ENCODE measurements at places on chromosomes 1 and 21.
A peak's percentile ranks its signal among the peaks of the same experiment; 100 is the strongest.

- DNase-seq: no peak
Observed at GRCh38 chr1:89728381-89728780, 92.5 kb upstream of the LRRC8D start.

GRCh38 chr1:221217029-221217428 is 337.8 kb downstream of the HLX start:
- no peak for DNase-seq

- no peak for DNase-seq
Observed at GRCh38 chr1:16397120-16397519, 30.1 kb downstream of the SZRD1 start.

- DNase-seq: peak; percentile 88
Observed at GRCh38 chr21:26405735-26406361, 167.2 kb downstream of the CYYR1 start.

DNA sequence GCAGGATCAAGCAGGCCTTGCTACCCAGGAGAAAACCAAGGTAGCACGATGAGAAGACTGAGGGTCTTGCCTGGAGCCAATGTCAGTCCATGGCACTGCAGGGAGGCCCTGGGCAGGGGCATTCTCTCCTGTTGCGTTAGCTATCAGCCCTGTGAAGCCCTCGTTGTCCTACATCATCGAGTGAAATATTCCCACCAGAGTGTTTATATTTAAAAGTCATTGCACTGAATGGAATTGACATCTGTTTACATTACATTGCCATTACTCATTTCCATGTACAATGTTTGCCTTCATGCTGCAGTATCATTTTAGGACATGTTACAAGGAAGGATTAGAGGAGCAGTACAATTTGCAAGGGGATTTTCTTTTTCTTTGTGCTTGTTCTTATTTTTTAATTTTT is 243.9 kb downstream of the KAZN start:
- no peak for DNase-seq

DNA sequence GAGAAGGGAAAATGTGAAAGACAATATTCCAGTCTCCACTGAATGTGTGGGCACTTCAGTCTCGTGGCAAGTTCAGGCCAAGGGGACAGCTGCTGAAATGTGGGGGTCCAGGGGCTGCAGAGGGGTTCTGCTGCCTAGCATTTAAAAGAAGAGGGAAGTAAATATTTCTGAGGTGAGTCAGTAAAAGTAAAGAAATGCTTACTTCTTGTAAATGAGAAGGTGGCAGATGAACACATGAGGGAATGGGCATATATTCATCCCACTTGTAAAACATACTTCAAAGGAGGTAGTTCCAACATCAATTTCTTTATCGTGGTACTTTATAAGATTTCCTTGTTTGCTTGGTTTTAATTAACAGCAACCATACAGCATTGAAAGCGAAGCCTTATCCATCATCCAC is 63.1 kb upstream of the HIVEP3 start:
- no peak for DNase-seq

GRCh38 chr1:20551161-20551560 is 1.2 kb upstream of the FAM43B start:
- DNase-seq: no peak

DNA sequence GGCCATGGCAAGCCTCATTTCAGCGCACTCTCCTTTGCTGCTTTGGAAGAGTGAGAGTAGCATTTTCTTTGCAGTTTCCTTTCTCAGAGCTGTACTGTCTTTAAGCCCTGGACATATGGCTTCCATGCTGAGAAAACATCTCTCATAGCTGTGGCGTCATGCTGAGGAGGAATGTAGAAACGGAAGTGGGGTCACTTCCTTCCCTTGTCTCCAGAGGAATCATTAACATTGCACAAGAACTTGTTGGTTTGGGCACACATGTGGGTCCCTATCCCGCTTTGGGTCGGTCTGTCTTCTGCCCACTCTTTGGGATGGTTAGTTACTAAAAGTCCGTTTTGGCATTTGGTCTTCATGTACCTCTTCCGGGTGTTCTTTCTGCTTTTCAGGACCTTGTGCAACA is 5.6 kb downstream of the MFN2 start:
- peak; percentile 58 for DNase-seq

DNA sequence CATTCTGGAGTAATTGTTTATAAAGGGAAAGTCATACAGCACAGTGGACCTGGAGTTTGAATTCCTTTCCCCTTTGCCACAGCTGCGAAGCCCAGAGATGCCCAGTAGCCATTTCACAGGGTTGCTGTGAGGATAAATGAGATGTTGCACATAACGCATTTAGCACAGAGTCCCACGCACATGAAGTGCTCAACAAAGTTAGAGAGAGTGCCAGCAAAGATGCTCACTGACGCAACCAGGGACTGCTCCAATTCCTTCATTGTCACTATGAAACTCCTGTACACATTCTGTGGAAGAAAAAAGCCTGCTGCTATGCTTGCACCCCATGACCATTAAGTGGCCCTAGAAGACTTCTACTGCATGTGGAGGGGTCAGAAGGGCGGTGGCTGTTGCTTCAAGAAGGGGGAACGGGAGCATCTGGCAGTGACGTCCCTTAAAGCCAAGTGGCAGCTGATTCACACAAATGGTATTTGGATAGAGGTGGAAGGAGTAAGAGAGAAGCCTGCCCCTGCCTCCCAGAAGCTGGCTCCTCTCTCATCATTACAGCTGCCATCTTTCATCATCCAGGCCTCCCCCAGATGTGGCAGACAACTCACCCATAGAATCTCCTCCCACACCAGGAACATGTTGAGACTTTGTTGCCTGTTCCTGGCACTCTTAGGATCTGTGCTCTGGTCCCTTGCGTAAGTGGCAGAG is 26.5 kb upstream of the VAV3 start:
- no peak for DNase-seq

- DNase-seq: no peak
Observed at GRCh38 chr21:31334648-31335121, 9.4 kb downstream of the TIAM1 start.

DNA sequence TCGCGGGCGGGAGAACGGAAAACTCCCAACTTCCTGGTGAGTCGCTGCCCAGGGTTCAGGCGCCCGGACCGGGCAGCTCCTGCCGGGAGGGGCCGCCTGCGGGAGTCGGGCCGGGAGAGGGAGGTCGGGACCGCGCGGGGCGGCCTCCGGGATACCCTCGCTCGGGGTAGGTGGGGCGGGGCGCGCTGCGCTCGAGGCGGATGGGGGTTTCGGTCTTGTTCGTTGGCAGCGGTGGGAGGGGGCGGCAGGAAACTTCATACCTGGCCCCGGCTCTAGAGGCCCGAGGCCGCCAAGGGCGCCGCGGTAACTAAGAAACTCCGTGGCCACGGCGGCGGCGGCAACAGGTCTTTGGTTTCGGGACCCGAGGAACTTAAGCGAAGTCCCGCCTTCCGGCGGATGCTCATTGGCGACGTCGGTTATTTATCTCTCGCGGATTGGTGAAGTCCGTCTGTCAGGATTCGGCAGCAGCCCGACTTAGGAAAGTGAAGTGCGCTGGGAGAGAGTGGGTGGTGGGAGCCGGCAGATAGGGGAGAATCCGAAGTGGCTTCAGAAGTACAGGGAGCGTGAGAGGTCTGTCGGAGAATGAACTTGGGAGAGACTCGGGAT is 546 bp downstream of the NEK7 start:
- DNase-seq: peak; percentile 94

DNA sequence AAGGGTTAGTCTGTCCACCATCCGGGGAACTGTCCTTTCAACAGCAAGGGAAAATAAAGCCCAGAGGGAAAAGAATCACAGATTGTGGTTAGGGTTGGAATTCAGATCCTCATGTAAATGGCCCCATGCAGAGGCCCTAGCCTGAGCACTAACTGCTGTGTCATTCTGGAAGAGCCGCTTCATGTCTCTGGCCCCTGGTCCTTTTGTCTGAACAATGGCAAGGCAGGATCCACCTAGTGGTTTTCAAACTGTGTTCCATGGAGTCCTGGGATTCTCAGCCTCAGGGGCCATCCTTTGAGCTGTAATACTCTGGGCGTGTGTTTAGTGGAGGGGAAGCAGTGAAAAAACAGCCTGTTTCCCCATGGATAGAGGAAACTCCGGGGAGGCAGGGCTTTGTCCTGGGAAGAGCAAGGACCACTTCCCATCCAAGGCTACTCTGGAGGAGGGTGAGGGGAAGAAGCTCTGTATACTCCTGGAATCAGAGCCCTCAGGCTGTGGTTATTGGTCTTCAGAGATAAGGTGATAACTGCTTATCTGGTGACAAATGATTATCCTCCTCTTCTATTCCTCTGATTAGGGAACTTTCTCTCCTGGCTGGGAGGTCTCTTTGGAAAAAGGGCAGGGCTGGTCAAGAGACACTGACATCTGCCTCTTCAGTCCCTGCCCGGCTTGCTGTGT is 19.2 kb downstream of the PAX7 start:
- peak; percentile 4 for DNase-seq

- DNase-seq: peak; percentile 87
Observed at GRCh38 chr1:179925922-179926849, 28.4 kb upstream of the CEP350 start.

- DNase-seq: peak; percentile 78
Observed at GRCh38 chr1:214453109-214453722, 98.2 kb downstream of the PTPN14 start.

- no peak for DNase-seq
Observed at GRCh38 chr21:30717105-30717504, 1.5 kb downstream of the KRTAP21-3 start.

GRCh38 chr1:66172272-66172671 is 361.7 kb upstream of the SGIP1 start:
- DNase-seq: no peak

DNA sequence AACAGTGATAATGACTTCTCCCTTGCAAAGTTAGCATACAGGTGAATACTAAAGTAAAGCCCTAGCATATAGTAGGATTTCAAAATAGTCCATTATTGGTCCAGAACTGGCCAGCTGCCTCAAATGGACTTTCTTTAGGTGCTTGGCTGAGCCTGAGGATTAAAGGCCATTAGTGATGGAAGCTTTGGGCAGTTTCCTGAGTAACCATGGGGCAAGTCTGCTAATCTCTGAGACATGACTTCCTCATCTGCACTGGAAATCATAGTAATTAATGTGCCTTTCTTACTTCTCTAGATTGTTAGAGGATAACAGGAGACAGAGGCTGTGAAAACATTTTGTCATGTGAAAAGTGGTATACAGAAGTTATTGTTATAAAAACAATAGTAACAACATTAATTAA is 156.5 kb upstream of the UBE2U start:
- DNase-seq: no peak

DNA sequence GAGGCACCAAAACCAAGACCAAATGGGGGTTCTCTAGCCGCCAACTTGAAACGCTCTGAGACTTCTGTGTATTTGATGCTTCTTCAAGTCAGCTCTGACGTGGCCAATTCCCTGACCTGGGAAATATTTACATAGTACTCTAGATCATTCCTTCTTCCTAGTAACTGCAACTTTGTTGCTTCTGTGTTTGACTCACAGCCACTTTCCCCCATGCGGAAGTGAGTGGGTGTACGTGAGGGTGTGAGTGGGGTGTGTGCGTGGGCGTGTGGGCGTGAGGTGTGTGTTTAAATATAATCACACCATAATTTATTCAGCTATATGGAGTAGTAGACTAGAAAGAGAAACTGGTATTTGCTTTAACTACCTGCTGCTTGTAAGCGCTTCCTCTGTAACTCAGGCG is 111.0 kb downstream of the TAS1R2 start:
- DNase-seq: no peak

DNA sequence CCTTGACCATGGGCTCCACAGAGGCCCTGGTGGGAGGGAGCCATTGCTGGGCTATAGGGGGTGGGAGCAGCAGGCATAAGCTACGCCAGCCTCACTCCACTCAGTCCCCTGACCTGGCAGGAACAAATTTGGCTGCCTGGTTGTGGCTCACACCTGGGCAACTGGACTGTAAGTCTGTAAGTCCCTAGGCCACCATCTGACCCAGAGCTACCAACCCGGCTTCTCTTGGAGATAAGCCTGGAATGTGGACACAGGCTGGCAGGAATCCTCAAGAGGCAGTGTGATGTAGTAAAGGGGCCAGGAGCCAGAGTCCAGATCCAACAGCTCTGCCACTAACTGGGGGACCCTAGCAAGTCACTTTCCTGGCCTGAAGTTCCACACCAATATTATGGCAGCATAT is 11.4 kb downstream of the NCF2 start:
- DNase-seq: no peak

- no peak for DNase-seq
Observed at GRCh38 chr1:239315631-239316217, 70.6 kb upstream of the CHRM3 start.

DNA sequence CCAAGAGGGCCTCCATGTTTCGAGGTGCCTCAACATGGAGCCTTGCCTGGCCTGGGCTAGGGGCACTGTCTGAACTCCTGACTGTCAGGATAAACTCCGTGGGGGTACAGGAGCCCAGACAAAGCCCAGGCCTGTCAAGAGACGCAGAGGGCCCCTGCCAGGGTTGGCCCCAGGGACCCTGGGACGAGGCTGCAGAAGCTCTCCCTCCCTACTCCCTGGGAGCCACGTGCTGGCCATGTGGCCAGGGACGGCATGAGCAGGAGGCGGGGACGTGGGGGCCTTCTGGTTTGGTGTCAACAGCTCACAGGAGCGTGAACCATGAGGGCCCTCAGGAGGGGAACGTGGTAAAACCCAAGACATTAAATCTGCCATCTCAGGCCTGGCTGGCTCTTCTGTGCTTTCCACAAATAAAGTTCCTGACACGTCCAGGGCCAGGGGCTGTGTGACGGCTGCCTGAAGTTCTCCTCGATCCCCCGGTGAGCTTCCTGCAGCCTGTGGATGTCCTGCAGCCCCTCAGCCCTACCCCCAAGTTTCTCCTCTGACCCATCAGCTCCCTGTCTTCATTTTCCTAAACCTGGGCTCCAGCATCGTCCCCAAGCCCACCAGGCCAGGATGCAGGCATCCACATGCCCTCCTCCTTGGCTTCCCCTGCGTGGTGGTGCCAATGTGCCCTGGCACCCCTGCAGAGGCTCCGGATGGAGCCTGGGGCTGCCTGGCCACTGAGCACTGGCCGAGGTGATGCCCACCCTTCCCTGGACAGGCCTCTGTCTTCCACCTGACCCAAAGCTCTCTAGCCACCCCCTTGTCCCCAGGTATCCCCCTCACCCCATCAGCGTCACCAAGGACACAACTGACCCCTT is 12.8 kb upstream of the LRRC3 start:
- DNase-seq: no peak

GRCh38 chr1:85297855-85298629 is 21.6 kb upstream of the BCL10 start:
- DNase-seq: peak; percentile 91

- no peak for DNase-seq
Observed at GRCh38 chr21:42929969-42930368, 4.5 kb upstream of the ERVH48-1 start.

Data from amniotic epithelial cell (primary cell).